ENCODE measurements at places on chromosomes 2 and 18. TPM values are rescaled to one million over a fixed set of nuclear protein-coding genes. Genes with fewer than 3 reads are reported as not detected.

GRCh38 chr2:7012141-7012764, 95.0 kb downstream of the RNF144A start:
- H3K36me3 ChIP-seq: no peaks in the 10 kb centered on the region
- H3K27ac ChIP-seq: peak overlapping the region; percentile 50
- DNase-seq: no peak
- H3K27me3 ChIP-seq: no peaks in the 10 kb centered on the region
- peaks cover 22% of the 10 kb centered on the region for H3K4me1 ChIP-seq

DNA sequence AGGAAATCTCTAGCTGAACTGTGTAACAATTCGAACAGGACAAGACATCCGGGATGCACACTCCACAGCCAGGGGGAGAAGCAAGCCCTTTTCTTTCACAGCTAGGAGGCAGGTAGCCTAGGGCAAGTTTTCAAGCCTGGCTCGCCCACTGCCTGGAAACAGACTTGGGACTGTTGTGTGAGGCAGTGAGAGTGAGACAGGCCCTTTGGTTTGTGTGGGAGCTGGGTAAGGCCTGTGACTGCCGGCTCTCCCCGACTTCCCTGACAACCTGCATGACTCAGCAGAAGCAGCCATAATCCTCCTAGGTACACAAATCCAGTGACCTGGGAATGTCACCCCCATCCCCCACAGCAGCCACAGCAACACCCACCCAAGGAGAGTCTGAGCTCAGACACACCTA, 179.7 kb downstream of the WDPCP start:
- H3K4me1 ChIP-seq: no peaks in the 10 kb centered on the region
- H3K4me3 ChIP-seq: no peak overlapping the region
- H3K27ac ChIP-seq: no peak overlapping the region
- H3K36me3 ChIP-seq: no peaks in the 10 kb centered on the region

- H3K4me1 ChIP-seq: peaks cover 5% of the 10 kb centered on the region
- H3K36me3 ChIP-seq: no peaks in the 10 kb centered on the region
- no peak overlapping the region for H3K27ac ChIP-seq
- DNase-seq: peak; percentile 19
Observed at GRCh38 chr2:159982270-159982669, 80.1 kb downstream of the PLA2R1 start.

DNA sequence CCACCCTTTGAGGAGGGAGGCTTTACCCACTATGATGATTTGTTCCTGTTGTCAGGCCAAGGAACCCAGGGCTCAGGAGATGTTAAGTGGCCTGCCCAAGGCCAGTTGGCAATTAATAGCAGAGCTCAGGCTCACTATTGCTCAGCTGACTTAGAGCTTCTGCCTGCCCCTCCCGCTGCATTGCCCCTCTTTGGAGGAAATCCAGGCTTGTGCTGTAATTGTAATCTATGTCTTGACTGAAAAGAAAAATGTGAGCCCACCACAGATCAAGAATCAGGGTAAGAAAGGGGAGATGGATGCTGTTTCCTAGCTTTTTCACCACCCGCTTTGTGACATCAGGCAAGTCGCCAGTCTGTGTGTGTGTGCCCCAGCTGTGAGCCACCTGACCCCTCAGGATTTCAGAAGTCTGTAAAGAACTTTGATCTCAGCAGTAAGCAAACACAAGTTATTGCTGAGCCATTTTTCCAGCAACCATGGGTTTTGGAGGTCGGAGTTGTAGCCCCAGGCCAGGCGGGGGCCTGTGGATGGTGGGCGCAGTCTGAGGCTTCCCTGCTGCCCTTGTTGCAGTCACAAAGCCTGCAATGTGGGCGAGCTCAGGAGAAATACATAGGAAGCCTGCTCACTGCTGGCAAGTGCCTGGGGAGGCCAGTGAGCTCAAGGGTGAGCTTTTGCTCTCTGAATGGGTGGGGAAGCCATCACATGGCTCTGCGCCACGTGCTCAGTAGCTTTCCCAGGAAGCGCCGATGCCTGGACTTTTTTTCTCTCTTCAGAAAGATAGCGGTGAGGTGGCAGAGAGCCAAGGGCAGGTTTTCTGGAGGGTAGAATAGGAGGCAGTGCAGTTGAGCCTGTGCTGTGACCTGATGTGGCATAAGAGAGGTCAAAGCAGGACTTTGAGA, 6.1 kb downstream of the CABLES1 start:
- peak; percentile 88 for DNase-seq
- no peaks in the 10 kb centered on the region for H3K36me3 ChIP-seq
- H3K4me1 ChIP-seq: peaks cover 46% of the 10 kb centered on the region
- no peaks in the 10 kb centered on the region for H3K27me3 ChIP-seq

DNA sequence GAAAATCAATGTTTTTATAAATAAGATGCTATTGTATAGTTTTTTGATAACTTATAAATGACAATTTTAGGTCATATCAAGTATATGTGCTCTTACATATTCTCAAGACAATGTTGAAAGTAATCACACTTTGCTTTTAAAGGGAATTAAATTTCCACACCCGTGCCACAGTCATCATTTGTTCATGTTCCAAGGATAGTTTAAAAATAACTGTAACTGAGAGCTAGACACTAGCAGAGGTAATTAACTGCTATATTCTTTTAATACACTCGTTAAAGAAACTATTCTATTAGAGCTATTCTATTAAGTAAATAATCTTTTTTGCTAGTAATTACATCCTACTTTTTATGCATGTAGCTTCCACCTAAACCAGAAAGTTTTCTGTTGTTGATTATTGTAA, 18.0 kb downstream of the GEN1 start:
- no peak for DNase-seq
- no peak overlapping the region for H3K27ac ChIP-seq
- no peaks in the 10 kb centered on the region for H3K4me1 ChIP-seq
- H3K36me3 ChIP-seq: no peaks in the 10 kb centered on the region
- H3K27me3 ChIP-seq: no peaks in the 10 kb centered on the region
- H3K4me3 ChIP-seq: no peak overlapping the region

DNA sequence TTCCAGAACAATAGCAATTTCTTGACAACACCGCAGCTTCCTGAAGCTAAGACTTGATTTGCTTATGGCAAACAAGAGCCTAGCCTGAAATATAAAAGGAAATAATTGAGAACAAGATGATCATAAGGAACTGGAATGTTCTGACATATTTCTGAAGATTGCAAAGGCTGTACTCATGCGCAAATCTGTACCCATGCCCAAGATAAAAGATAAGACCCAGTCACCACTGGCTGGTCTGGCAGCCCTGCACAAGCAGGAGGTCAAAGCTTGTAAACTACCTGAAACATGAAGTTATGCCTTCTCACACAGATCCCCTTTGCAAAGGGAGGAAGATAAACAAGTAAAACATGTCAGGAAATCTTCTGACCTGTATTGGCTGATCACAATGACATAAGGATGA, 160.8 kb upstream of the GYPC start:
- no peaks in the 10 kb centered on the region for H3K4me1 ChIP-seq
- H3K36me3 ChIP-seq: no peaks in the 10 kb centered on the region
- no peak for DNase-seq
- no peaks in the 10 kb centered on the region for H3K27me3 ChIP-seq
- no peak overlapping the region for H3K4me3 ChIP-seq

DNA sequence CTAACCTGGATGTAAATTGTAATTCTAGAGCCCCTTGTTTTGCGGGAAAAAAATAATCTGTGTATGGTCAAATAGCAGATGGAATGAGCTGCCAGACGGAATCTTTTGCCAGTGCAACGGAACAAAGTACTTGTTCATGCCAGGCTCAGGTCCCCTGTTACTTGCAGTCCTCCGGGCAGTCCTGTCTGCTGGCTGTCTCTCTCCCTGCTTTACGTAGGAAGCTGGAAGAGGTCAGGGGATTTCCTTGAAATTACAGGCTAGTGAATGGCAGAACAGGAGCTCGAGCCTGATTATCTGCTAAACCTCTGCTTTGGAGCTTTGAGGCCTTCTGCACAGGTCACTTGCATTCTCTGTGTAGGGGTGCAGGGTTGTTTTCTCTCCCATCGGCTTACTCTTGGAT, 54.8 kb downstream of the LRRFIP1 start:
- H3K4me3 ChIP-seq: no peak overlapping the region
- peaks cover 16% of the 10 kb centered on the region for H3K4me1 ChIP-seq
- no peaks in the 10 kb centered on the region for H3K27me3 ChIP-seq
- H3K36me3 ChIP-seq: no peaks in the 10 kb centered on the region
- no peak overlapping the region for H3K27ac ChIP-seq

DNA sequence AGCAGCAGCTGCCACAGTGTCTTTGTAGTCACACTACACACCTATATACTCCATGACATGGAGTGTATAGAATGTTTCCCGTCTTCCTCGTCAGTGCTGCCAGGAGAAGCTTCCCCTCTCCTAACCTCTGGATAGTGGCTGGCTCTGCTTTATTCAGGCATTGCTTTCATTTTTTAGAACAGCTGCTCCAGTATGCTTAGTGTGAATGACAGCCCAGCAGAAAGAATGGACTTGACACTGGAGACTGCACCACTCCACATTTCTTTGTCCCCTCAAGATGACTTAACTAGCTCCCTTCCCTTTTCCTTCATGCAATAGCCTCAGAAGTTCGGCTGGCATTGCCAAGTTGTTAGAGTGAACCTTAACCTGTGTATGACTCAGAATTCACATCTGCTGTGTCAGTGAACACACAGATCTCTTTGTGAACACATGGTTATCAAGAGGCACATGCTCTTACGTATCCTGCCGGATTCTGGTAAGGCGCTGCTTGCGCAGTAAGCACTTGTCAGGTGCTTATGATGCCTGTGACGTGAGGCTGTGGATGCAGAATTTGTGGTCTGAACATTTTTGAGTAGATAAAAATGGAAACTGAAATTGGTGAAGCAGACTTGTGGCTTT, 73.9 kb downstream of the NEDD4L start:
- H3K27me3 ChIP-seq: no peaks in the 10 kb centered on the region
- no peaks in the 10 kb centered on the region for H3K36me3 ChIP-seq
- no peak overlapping the region for H3K4me3 ChIP-seq
- peak; percentile 86 for DNase-seq
- H3K4me1 ChIP-seq: peaks cover 23% of the 10 kb centered on the region

- H3K4me1 ChIP-seq: no peaks in the 10 kb centered on the region
- H3K27ac ChIP-seq: no peak overlapping the region
- H3K27me3 ChIP-seq: no peaks in the 10 kb centered on the region
- H3K4me3 ChIP-seq: no peak overlapping the region
- no peaks in the 10 kb centered on the region for H3K36me3 ChIP-seq
Observed at GRCh38 chr2:152867397-152867796, 149.0 kb downstream of the ARL6IP6 start.

DNA sequence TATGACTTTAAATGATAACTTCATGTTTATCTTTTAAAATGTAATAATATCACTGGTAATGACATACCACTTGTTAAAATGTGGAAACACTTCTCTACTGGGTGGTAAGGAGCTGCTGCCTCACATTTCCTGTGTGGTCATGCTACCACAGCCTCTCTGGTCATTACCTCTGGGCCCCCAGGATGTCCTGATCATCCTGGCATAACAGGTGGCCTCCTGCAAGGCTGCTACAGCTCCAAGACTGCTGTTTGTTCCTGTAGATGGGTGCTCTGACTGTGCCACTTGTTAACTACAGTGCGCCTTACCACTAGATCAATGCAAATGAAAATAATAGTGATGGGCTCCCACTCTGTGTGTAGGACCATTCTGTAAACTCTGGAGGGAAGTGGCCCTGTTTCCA, 500.2 kb upstream of the SPRED2 start:
- DNase-seq: no peak
- H3K4me3 ChIP-seq: no peak overlapping the region
- H3K27me3 ChIP-seq: no peaks in the 10 kb centered on the region

GRCh38 chr2:198762441-198762840, 695.3 kb downstream of the SATB2 start:
- H3K27ac ChIP-seq: no peak overlapping the region
- no peak overlapping the region for H3K4me3 ChIP-seq
- DNase-seq: no peak
- no peaks in the 10 kb centered on the region for H3K27me3 ChIP-seq

DNA sequence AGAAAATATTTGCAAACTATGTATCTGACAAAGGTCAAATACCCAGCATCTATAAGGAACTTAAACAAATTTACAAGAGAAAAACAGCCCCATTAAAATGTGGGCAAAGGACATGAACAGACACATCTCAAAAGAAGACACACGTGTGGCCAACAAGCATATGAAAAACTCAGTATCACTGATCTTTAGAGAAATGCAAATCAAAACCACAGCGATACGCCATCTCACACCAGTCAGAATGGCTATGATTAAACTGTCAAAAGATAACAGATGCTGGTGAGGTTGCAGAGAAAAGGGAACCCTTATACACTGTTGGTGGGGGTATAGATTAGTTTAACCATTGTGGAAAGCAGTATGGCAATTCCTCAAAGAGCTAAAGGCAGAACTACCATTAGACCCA, 64.3 kb upstream of the RBMS1 start:
- no peak overlapping the region for H3K27ac ChIP-seq
- H3K36me3 ChIP-seq: no peaks in the 10 kb centered on the region
- no peaks in the 10 kb centered on the region for H3K27me3 ChIP-seq

- peak overlapping the region; percentile 100 for H3K27ac ChIP-seq
- H3K4me3 ChIP-seq: no peak overlapping the region
- no peaks in the 10 kb centered on the region for H3K36me3 ChIP-seq
- DNase-seq: peak; percentile 37
- peaks cover 22% of the 10 kb centered on the region for H3K4me1 ChIP-seq
Observed at GRCh38 chr18:11909591-11910026, 1.5 kb upstream of the MPPE1 start.

- no peak for DNase-seq
- peak overlapping the region; percentile 21 for H3K27ac ChIP-seq
- peaks cover 31% of the 10 kb centered on the region for H3K4me1 ChIP-seq
- no peaks in the 10 kb centered on the region for H3K36me3 ChIP-seq
- no peak overlapping the region for H3K4me3 ChIP-seq
Observed at GRCh38 chr2:149075853-149076252, 37.4 kb downstream of the LYPD6B start.

DNA sequence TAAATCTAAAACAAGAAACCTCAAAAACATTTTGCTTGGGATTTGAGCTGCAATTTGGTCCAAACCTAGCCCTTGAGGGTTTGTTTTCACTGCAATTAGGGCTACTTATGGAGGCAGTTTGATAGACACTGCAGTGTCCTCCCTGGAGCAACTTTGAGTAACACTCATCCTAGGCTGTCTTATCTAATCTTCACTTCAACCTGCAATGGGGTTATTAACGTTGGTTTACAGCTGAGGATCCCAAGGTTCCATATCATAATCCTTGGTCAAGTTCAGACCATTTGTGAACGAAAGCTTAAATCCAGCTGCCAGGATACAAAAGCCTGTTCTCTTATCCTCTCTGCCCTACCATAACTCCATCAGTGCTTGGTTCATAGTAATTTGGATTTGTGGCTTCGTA, 2.5 kb downstream of the ANXA4 start:
- no peak overlapping the region for H3K4me3 ChIP-seq
- DNase-seq: no peak
- peaks cover 8% of the 10 kb centered on the region for H3K4me1 ChIP-seq
- no peaks in the 10 kb centered on the region for H3K27me3 ChIP-seq
- H3K27ac ChIP-seq: peak overlapping the region; percentile 98
- H3K36me3 ChIP-seq: no peaks in the 10 kb centered on the region

The WNT10A gene
- total RNA-seq: 2.3 TPM

The PLCL1 gene
- 2.2 TPM for total RNA-seq

The KCNE4 gene
- 54.6 TPM for total RNA-seq

The ABCG5 gene
- 3.8 TPM for total RNA-seq

The ABCB11 gene
- total RNA-seq: 9.2 TPM

The AFG3L2 gene
- total RNA-seq: 60.2 TPM

The INPP5D gene
- 2.9 TPM for total RNA-seq

The SERPINB13 gene
- not detected for total RNA-seq

The KLHL29 gene
- 3.6 TPM for total RNA-seq
